ENCODE measurements at places on chromosomes 7 and 10.
A peak's percentile ranks its signal among the peaks of the same experiment; 100 is the strongest.

GRCh38 chr10:109348324-109348723 is 575.0 kb downstream of the XPNPEP1 start:
- DNase-seq: no peak

DNA sequence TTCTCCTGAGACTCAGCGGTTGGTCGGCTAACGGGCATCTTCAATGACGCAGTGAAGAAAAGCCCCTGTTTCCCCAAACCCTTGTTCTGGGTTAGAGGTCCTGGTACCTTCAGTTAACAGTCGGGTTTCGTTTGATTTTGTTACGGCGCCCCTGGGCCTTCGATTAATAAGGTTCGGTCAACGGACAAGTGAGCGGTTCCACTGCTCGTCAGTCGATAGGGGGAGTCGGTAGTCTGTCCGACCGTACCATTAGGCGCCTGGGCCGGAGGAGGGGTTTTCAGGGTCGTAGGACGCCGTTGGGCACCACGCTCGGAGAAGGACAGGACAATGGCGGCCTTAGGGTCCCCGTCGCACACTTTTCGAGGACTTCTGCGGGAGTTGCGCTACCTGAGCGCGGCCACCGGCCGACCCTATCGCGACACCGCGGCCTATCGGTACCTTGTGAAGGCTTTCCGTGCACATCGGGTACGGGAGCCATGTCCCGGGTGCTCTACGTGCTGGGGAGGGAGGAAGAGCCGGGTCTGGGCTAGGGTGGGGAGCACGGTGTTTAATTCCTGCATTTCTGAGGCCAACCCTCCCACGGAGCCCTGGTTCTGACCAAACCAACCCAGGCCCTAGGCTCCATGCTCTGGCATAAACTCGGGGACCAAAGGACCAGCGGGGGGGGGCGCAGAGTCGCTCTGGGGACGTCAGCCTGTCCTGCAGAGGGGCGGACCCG is at the start of gene FMC1:
Gene FMC1, plus strand, starts transcription at position 280 of the 718 bp plus-strand sequence. Its CDS starts 48 bp downstream, at position 328.
- DNase-seq: peak; percentile 87

DNA sequence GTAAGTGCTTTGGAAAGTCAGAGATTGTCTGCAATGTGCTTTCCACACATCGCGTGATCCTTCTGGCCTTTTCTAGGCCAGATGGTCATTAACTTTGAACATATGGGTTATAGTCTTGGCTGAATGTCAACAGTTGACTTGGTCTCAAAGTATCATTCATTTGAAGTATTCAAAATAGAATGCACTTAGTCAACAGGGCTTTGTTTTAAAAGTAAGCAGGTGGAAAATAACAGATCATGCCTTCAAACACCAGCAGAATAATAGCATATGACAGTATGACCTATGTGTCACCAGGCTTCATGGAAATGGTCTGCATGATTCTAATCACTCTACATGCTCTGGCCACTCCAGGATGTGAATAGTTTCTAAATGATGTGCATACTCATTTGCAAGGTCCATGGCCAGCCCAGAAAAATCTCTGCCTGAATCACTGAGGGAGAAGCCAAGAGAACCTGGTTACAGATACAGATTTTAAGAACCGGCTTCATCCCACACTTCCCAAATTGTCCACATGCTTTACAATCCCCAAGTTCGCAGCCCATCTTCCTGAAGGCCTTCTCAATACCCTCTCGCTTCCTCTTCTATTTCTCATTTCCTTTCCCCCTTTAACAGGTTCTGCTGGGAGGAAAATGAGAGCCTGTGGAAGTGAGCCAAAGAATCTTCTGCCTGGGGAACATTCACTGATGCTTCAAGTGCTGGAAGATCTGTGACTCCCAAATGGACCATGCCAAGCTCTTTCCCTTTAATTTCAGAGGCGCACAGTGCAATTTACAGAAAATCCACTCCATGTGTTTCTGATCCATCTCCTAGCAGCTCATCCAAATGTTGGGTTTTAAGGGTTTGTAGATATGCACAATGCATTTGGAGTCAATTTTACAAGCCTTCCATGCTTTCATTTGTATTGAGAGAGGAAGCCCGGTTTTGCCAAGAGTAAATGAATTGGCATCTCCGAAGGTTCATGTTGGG is 122.8 kb upstream of the GDF10 start:
- no peak for DNase-seq

- no peak for DNase-seq
Measured at GRCh38 chr7:75982306-75983064, 11.9 kb downstream of the TMEM120A start.

DNA sequence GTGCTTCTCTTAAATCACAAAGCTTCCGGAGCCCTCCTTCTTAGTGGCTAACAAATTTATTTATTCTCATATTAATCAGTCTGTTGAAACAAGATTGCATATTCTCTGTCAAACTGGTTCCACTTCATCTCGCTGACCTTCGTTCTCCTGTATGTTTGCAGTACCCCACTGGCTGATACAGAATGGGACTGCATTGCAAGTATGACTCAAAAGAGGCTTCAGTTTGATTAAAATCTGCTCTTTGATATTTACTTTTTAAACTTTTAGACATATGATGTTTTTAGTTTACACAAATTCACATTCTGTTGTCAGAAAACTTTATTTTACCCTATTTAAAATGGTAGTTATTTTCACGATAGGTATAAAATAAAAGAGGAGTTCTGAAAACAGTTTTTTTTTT is 14.3 kb upstream of the ARHGAP12 start:
- no peak for DNase-seq

DNA sequence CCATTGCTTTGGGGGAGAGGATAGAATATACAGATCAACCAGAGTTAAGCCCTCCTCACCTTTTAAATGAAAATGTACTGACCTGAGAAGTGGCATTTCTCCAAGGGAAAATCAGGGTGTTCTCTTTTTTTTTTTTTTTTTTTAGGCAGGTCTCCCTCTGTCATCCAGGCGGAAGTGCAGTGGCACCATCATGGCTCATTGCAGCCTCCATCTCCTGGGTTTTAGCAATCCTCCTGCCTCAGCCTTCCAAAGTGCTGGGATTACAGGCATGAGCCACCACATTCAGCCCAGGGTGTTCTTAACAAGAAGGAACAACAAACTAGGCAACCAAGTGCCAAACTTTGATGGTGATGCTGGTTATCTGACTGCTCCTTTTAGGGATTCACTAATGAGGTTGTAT is 111.0 kb downstream of the SVOPL start:
- no peak for DNase-seq

GRCh38 chr10:114471906-114472876 is 67.9 kb upstream of the AFAP1L2 start:
- no peak for DNase-seq

GRCh38 chr10:86661161-86662025 is 6.9 kb upstream of the LDB3 start:
- DNase-seq: peak; percentile 66
